ENCODE measurements at places on chromosomes 12 and 14.

DNA sequence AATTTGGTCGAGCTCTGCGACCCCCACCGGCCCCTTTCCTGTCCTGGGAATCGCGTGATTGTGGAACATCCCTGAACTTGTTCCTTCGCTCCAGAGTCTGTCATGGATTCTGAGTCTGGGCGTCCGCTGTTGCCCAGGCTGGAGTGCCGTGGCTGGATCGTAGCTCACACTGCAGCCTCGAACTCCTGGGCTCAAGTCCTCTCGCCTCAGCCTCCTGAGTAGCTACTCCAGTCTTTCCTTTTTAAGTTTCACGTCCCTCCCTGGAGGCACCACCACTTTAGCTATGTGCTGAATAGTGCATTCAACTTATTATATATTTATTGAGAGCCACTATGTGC is 698 bp downstream of the ACOT6 start:
- no peak for DNase-seq

GRCh38 chr14:103692159-103692558 is 23.1 kb downstream of the XRCC3 start:
- DNase-seq, result no peak

GRCh38 chr14:101478096-101478495 is 83.2 kb upstream of the DIO3 start:
- DNase-seq, result peak; percentile 26

DNA sequence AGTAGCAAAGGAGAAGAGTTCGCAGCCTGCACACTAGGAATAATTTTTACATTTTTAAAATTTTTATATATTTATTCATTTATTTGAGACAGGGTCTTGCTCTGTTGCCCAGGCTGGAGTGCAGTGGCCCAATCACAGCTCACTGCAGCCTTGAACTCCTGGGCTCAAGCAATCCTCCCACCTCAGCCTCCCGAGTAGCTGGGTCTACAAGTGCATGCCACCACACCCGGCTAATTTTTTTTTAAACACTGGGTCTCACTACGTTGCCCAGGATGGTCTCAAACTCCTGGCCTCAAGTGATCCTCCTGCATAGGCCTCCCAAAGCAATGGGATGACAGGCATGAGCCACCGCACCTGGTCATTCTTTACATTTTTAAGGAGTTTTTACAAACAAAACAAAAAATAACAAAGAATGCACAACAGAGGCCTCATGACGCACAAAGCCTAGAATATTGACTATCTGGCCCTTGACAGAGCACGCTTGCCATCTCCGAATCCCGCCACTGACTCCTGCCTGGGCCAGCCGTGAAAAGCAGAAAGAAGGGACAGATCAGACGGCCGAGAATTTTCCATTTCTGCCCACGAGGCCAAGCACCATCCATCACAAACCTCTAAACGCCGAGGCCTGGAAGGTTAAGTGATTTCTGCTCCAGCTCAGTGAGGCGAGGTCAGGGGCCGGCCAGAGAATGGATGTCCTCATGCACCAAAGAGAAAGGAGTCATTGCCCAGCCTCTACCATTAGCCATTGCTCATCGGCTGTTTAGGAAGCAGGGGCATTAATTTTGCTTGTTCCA is 120.0 kb downstream of the SCARB1 start:
- no peak for DNase-seq

Data from ureter (tissue), 1 donor.